ENCODE measurements at places on chromosomes 3 and 15.

DNA sequence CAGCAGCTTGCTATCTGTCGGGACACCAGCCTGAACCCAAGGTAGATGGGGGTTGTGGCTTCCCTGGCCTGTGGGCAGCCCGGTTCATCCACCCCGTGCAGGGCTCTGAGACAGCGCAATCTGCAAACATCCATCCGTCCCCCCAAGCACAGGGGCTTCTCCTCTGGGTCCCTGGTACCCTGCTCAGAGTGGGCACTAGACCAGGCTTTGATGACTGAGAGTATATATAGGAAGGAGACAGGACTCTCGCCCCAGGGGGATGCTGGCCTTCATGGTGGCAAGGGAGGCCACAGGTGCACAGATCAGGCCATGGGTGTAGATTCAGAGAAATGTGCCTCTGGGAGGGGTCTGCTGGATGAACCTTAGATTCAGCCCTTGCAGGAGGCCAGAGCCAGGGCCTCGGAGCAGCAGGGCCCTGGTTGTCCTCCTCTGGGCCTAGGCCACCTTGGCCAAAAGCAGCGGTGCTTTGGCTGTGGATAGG, 40.3 kb downstream of the CFAP100 start:
- DNase-seq: no peak

GRCh38 chr3:13140596-13140995, 67.4 kb upstream of the IQSEC1 start:
- DNase-seq: no peak

DNA sequence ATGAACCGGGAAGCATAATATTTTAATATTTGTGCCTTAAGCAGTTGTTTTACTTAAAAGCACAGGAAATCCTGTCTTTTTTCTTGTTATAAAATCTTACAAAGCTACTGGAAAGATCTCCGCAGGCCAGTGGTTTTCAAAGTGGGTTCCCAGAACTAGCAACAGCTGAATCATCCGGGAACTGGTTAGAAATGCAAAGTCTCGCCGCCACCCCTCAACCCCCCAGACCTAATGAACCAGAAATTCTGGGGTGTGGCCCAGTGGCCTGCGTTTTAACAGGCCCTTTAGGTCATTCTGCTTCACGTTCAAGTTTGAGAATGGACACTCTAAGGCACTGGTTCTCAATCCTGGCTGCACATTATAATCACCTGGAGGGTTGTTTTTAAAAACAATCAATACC, 74.7 kb downstream of the PDZRN3 start:
- DNase-seq: no peak

- DNase-seq: no peak
Observed at GRCh38 chr15:68475449-68475848, 43.5 kb upstream of the ITGA11 start.

DNA sequence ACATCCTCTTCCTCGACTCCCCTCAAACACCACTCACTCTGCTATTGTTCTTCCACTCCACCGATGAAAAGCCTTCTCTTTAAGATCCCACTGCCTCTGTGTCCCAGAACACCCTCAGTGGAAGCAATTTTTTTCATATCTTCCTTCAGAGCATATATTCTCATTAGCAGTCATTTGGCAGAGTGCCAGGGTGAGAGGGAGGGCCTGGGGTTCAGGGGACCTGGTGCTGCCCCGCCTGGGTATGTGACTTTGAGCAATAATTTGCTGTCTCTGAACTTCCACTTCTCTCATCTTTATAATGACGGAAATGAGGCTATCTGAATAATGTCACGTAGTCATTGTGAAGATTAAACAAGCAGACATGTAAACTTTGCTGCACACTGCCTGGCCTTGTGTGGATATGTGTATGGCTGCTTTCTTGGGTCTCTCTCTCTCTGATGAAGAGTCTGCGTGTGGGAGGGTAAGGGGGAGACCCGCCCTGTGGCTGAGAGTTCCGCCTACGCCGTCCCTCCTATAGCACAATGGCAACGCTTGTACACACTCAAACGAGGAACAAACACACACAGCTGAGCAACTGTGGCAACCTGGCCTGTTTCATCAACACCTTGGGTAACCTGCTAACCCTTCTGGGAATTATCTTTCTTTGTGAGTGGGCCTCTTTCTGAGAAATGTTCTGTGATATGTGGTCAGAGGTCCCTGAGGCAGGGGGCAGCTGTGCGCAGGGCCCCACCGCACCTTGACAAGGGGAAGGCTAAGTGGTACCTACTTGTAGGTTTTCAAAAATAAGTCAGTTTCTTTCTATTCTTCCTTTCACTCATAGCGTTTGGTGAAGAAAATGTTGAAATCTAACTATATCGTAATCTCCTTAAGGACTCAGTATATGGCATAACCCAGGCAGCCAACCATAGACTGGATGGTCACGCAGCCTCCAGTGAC, 369.8 kb downstream of the SV2B start:
- DNase-seq: no peak

- no peak for DNase-seq
Observed at GRCh38 chr3:73540969-73541740, 83.6 kb downstream of the PDZRN3 start.

- DNase-seq: no peak
Observed at GRCh38 chr3:196650740-196651311, 11.3 kb downstream of the NRROS start.

GRCh38 chr15:73287019-73287418, 81.7 kb downstream of the HCN4 start:
- DNase-seq: peak; percentile 19
